ENCODE measurements at places on chromosomes 13 and 19. TPM values are rescaled to one million over a fixed set of nuclear protein-coding genes. Genes with fewer than 3 reads are reported as not detected.
A peak's percentile ranks its signal among the peaks of the same experiment; 100 is the strongest.

- DNase-seq = no peak
These were observed 256.6 kb downstream of the NBEA start for GRCh38 chr13:35198613-35199200.

DNA sequence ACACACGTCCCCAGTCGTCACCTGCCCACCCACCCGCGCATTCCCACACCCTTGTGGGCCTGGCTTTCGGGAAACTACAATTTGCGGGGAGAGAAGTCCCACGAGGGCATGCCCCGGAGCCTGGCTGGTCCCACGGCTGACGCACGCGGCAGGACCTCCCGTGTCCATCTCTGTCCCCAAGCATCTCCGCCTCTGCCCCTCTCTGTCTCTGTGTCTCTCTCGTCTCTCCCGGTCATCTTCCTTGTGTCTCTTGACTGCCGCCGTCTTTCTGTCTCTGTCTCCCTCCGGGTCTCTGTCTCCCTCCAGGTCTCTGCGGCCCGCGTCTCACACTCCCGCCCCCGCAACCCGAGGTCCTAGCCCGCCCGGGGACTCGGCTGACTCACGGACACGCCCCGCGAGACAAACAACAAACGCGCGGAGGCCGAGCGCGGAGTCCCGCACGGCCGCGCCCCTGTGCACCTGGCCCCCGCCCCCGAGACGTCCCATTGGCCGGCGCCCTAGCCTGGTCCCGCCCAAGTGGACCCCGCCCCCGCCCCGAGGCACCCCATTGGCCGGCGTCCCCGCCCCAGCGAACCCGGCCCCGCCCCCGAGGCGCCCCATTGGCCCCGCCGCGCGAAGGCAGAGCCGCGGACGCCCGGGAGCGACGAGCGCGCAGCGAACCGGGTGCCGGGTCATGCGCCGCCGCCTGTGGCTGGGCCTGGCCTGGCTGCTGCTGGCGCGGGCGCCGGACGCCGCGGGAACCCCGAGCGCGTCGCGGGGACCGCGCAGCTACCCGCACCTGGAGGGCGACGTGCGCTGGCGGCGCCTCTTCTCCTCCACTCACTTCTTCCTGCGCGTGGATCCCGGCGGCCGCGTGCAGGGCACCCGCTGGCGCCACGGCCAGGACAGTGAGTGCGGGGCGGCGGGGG, at the start of gene FGF22:
FGF22 (plus strand) TSS at position 627 of the 908 bp plus-strand sequence; CDS start at position 674, 47 bp downstream.
- peak; percentile 96 for DNase-seq

- no peak for DNase-seq
These were observed 14.6 kb downstream of the FRY start for GRCh38 chr13:32045982-32046785.

DNA sequence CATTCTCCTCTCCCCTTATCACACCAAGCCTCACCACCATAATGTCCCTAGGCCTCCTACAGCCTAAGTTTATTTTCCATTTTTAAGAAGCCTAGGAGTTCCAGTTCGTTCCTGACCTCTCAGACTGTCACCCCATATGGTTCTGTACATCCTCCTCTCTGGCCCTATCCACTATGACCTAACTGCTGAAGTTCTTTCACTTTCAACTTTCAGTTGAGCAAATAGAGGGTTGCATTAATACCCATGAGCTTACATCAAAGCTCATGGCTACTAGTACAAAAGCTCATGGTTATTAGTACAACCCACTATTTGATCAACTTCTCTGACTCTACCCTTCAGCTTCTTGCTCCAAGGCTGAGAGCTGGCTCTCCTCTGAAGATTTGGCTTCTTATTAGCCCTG, 72.9 kb downstream of the FGF14 start:
- DNase-seq = no peak

- DNase-seq = no peak
These were observed 7.4 kb upstream of the CNFN start for GRCh38 chr19:42397263-42398166.

GRCh38 chr19:31594701-31595100, 245.5 kb upstream of the TSHZ3 start:
- DNase-seq = no peak

DNA sequence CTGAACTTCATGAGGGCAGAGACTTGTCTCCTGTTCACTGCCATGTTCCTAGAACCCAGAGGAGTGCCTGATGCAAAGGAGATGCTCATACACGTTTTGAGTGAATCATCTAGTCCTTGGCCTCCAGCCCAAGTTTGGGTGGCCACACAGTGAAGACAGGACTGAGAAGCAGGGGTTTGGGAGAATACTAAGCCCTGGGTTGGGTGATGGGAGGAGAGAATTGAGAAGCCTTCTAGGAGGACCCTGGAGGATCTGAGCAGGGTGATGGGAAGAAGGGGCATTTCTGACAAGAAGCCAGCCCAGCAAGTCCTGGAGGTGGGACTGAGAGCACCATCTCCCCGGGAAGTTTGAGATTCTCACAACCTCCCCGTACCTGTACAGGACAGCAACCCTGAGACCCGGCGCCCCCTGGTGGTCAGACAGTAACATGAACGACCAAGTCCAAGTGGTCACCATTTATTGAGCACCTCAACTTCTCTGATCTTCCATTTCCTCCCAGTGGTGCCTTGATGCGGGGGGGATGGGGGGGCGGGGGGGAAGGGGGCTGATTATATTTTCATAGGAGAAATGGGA, 11.0 kb downstream of the CTU1 start:
- DNase-seq = peak; percentile 74

Gene GPR42
- 0.83 TPM for total RNA-seq

Data from sigmoid colon (tissue), 7 donors.